ENCODE measurements at places on chromosomes 11 and 22. TPM values are rescaled to one million over a fixed set of nuclear protein-coding genes. Genes with fewer than 3 reads are reported as not detected.

DNA sequence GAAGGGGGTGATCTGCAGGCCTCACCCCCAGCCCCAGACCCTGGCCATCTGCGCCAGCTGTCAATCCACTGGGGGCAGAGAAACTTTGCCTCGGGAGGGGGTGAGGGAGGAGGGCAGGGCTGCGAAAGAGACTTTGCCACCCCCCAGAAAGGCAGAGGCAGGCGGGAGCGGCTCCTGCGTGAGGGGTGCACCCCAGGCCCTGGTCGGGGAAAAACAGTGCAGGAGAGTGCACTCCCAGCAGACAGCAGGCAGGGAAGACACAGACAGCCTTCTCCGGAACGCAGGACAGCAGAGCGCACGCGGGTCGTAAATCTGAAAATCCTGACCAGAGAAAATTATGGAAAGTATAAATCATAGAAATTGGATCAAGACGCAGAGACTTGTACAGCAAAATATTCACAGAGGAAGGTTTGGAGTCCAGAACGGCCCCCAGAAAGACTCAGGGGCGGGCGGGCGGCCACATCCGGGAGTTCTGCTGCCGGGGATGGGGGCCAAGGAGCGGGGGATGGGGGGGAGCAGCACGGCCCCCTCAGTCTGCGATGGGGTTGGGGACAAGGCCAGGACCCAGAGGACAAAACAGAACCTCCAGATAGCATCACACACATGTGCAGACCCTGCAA is 8.0 kb upstream of the MRPL23 start:
- no peaks in the 10 kb centered on the region for H3K27me3 ChIP-seq
- peak overlapping the region; percentile 53 for H3K27ac ChIP-seq
- H3K4me3 ChIP-seq: no peak overlapping the region
- H3K36me3 ChIP-seq: no peaks in the 10 kb centered on the region
- no peak for DNase-seq

DNA sequence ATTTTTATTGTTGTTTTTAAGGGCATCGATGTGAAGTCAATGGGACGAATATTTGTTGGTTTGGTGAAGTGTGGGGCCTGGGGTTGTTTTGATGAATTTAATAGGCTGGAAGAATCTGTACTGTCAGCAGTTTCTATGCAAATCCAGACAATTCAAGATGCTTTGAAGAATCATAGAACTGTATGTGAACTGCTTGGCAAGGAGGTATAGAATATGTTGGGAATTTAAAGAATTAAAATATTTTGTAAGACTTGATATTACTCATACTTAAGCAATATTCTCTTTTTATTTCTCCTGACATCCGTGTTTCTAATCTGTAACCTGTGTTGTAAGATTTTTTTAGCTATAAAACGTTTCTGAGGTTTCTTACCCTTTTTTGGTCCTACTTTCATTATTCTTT is 61.6 kb downstream of the DYNC2H1 start:
- H3K4me3 ChIP-seq: no peak overlapping the region
- DNase-seq: no peak
- H3K4me1 ChIP-seq: no peaks in the 10 kb centered on the region
- no peaks in the 10 kb centered on the region for H3K27me3 ChIP-seq

- no peaks in the 10 kb centered on the region for H3K36me3 ChIP-seq
- H3K4me3 ChIP-seq: no peak overlapping the region
- H3K27ac ChIP-seq: no peak overlapping the region
- no peaks in the 10 kb centered on the region for H3K27me3 ChIP-seq
Measured at GRCh38 chr22:22048981-22049531, 66.5 kb upstream of the TOP3B start.

GRCh38 chr11:5807580-5807979 is 1.1 kb upstream of the OR52N2 start:
- H3K27ac ChIP-seq: no peak overlapping the region
- H3K4me3 ChIP-seq: no peak overlapping the region
- no peak for DNase-seq

DNA sequence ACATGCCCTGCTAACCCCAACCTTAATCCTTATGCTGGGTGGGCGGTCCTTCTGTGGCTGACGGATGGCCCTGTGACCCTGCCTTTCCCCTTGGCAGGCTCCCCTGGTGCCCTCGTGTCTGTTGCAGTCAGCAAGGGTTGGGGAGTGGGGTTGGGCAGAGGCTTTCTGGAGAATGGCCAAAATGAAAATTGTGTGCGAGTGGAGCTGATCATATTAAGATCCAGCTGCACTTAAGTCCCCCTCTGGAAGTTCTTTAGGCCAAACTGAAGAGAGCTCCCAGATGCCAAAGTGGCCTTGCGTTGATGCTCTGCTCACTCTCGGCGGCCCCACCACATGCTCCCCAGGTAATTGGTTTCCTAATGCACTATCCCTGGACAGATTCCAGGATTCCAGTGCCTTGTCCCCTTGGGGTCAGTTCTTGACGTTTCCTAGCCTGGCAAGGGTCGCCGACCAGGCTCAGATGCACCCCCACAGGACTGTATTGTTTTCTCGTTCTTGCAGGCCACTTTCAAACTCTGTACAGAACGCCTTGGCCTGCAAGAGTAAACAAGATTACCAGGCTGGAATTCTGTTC is 16.4 kb upstream of the C11orf96 start:
- no peak for DNase-seq
- H3K36me3 ChIP-seq: no peaks in the 10 kb centered on the region
- peak overlapping the region; percentile 85 for H3K27ac ChIP-seq
- H3K27me3 ChIP-seq: no peaks in the 10 kb centered on the region
- H3K4me1 ChIP-seq: peaks cover 35% of the 10 kb centered on the region

- no peaks in the 10 kb centered on the region for H3K27me3 ChIP-seq
- H3K4me3 ChIP-seq: no peak overlapping the region
- no peak overlapping the region for H3K27ac ChIP-seq
- H3K36me3 ChIP-seq: peaks cover 68% of the 10 kb centered on the region
Measured at GRCh38 chr22:50425179-50425916, 49.5 kb downstream of the SBF1 start.

DNA sequence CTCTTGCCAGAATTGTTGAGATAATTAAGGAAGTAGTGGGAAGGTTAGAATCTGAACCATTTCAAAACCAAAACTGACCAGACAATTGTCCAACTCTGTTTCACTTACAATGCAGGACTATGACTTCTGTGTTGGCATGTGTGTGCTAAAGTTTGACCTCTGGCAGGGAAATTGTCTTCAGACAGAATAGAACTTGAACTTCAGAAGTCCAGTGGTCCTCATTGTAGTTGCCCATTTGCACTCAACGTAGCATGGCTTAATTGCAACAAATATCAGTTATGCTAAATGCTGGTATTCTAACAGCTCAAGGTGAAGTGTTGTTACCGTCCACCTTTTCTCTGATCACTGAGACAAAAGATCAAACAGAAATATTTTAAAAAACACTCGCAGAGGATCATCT is 47.2 kb downstream of the BLID start:
- H3K36me3 ChIP-seq: no peaks in the 10 kb centered on the region
- H3K4me1 ChIP-seq: no peaks in the 10 kb centered on the region
- H3K4me3 ChIP-seq: no peak overlapping the region
- H3K27ac ChIP-seq: no peak overlapping the region

GRCh38 chr22:50072714-50073538 is 12.3 kb downstream of the MLC1 start:
- H3K27me3 ChIP-seq: no peaks in the 10 kb centered on the region
- no peak overlapping the region for H3K27ac ChIP-seq
- no peaks in the 10 kb centered on the region for H3K36me3 ChIP-seq
- H3K4me1 ChIP-seq: no peaks in the 10 kb centered on the region
- no peak overlapping the region for H3K4me3 ChIP-seq

PDGFD gene
- total RNA-seq: 21.9 TPM

- peaks cover 14% of the 10 kb centered on the region for H3K4me1 ChIP-seq
- H3K27ac ChIP-seq: no peak overlapping the region
- H3K27me3 ChIP-seq: no peaks in the 10 kb centered on the region
- no peak overlapping the region for H3K4me3 ChIP-seq
Measured at GRCh38 chr11:120240866-120241265, 926 bp downstream of the POU2F3 start.

- H3K36me3 ChIP-seq: no peaks in the 10 kb centered on the region
- no peaks in the 10 kb centered on the region for H3K4me1 ChIP-seq
- no peak for DNase-seq
- no peaks in the 10 kb centered on the region for H3K27me3 ChIP-seq
- H3K27ac ChIP-seq: no peak overlapping the region
- H3K4me3 ChIP-seq: no peak overlapping the region
Measured at GRCh38 chr22:44380756-44381486, 68.2 kb upstream of the SHISAL1 start.

GVQW3 gene
- 1.2 TPM for total RNA-seq

- no peaks in the 10 kb centered on the region for H3K36me3 ChIP-seq
- no peaks in the 10 kb centered on the region for H3K27me3 ChIP-seq
- H3K4me3 ChIP-seq: no peak overlapping the region
- no peaks in the 10 kb centered on the region for H3K4me1 ChIP-seq
- DNase-seq: no peak
Measured at GRCh38 chr11:59857439-59858434, 8.6 kb downstream of the TCN1 start.

DNA sequence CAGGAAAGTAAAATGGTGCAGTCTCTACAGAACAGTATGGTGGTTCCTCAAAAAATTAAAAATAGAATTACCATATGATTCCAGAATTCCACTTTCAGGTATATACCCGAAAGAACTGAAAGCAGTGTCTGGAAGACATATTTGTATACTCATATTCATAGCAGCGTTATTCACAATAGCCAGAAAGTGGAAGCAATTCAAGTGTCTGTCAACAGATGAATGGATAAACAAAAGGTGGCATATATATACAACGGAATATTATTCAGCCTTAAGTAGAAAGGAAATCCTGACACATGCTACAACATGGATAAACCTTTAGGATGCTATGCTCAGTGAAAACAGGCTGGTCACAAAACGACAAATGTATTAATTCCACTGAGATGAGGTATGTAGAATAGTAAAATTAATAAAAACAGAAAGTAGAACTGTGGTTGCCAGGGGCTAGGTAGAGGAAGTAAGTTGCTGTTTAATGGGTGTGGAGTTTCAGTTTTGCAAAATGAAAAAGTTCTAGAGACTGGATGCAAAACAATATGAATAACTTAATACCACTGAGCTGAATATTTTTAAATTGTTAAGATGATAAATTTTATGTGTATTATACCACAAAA is 14.5 kb downstream of the SAA1 start:
- H3K27ac ChIP-seq: no peak overlapping the region
- H3K4me3 ChIP-seq: no peak overlapping the region
- H3K36me3 ChIP-seq: peaks cover 33% of the 10 kb centered on the region
- H3K27me3 ChIP-seq: no peaks in the 10 kb centered on the region
- no peak for DNase-seq
- H3K4me1 ChIP-seq: no peaks in the 10 kb centered on the region

DNA sequence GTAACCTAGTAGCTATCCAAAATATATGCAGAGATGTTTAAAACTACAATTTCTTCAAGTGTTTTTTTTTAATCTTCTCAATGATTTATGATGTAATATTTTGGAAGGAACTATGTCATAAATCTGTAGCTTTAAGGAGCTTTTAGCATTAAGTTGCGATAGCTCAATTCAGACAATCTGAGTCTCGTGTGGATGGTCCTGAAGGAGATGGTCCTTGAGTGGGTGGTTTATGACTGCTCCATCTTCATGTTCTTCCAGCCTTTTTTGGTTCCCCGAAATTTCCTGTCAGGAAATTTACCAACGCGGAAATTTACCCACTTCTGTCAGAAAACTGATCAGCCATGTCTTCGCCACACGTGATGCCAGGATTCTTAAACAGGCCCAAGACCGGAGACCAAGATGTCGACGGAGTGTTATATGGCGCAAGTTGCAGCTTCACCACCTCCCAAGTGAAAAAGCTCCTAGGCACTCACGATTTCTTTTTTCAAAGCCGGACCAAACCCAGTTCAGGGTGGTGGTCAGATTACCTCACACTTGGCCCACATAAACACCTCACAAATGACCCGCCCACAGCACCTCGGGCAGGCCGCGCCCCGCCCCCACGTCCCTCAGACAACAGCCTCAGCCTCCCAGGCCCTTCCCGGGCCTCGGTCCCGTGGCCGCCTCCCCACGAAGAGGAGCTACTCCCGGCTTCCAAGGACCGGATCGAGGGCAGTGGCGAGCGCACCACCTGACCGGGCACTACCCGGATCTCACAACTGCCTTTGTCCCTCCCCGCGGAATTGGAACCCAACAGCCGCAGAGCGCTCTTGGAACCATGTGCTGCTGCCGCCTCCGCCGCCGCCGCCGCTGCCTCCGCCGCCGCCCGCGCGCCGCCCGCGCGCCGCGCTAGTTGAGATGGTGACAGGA is at the start of gene MORC2:
Gene MORC2, minus strand, starts transcription at position 760 of the 909 bp plus-strand sequence. CDS start 885 bp downstream, outside the sequence.
- peak within 1 kb of the TSS; percentile 73 for H3K4me3 ChIP-seq
- peak within 1 kb of the TSS; percentile 94 for H3K27ac ChIP-seq
- DNase-seq: peak; percentile 89
- peaks cover 48% of the 10 kb centered on the region for H3K4me1 ChIP-seq

DNA sequence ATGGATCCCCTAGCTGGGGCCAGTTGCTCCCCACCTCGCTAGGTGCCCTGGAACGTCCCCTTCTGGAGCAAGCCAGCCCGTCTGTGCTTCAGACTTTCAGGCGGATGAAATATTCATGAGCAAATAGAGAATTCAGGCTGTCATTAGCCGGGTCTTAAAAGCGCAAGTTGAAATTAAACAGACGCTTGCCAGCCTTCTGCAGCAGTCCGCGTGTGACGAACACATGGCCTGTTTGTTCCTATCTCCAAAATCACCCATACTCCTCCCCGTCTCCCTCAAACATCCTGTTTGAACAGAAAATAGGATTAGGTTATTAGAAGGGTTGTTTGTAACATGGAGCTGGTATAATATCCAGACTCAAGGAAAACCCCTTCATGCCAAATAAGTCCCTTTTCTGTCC is 38.7 kb downstream of the MYO18B start:
- H3K27me3 ChIP-seq: no peaks in the 10 kb centered on the region
- H3K27ac ChIP-seq: no peak overlapping the region
- H3K4me3 ChIP-seq: no peak overlapping the region

GRCh38 chr22:20405291-20405930 is 11.5 kb downstream of the ZNF74 start:
- DNase-seq: peak; percentile 93
- H3K4me3 ChIP-seq: no peak overlapping the region
- H3K36me3 ChIP-seq: no peaks in the 10 kb centered on the region
- H3K27me3 ChIP-seq: no peaks in the 10 kb centered on the region
- no peak overlapping the region for H3K27ac ChIP-seq

DNA sequence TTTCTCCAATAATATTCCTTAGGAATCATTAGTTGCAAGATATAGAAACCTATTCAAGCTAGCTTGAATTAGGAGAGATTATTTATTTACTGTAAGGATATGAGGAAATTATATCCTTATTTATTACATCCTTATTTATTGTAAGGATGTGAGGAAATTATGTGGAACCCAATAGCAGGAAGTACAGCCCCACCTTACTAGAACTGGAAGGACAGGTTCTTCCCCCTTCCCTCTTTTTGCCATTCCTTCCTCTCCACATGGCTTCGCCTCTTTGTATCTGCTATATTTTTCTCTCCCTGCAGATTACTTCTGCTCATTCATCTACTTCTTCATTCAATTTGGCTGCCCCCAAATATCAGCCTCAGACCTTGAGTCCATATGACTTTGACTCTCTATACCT is 49.5 kb upstream of the B3GNT6 start:
- no peaks in the 10 kb centered on the region for H3K4me1 ChIP-seq
- no peak overlapping the region for H3K4me3 ChIP-seq
- no peak overlapping the region for H3K27ac ChIP-seq

CARD16 gene
- total RNA-seq: 26.8 TPM
